ENCODE measurements at places on chromosomes 12 and 14. TPM values are rescaled to one million over a fixed set of nuclear protein-coding genes. Genes with fewer than 3 reads are reported as not detected.

- no peak overlapping the region for H3K27ac ChIP-seq
- DNase-seq, result no peak
- H3K36me3 ChIP-seq, result no peaks in the 10 kb centered on the region
- H3K27me3 ChIP-seq, result no peaks in the 10 kb centered on the region
- no peak overlapping the region for H3K4me3 ChIP-seq
Observed at GRCh38 chr12:74293689-74294131, 243.9 kb upstream of the ATXN7L3B start.

Gene AREL1
- 14.8 TPM for total RNA-seq

DNA sequence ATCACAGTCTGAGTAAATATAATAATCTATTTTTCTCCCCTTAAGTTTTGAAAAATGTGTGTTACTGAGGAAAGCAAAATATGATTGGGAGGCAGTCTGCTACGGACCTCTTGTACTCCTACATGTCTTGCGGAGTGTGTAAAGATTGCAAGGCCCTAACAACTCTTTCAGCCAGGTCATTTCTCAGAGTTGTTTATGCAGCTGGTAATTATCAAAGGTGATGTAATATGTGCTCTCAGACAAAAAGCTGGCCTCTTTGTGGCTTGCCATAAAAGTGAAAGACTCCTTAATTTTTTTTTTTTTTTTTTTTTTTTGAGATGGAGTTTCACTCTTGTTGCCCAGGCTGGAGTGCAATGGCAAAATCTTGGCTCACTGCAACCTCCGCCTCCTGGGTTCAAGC lies 40.5 kb upstream of the MON2 start:
- H3K36me3 ChIP-seq, result no peaks in the 10 kb centered on the region
- no peak overlapping the region for H3K27ac ChIP-seq
- H3K4me1 ChIP-seq, result no peaks in the 10 kb centered on the region
- no peak for DNase-seq
- H3K4me3 ChIP-seq, result no peak overlapping the region

Gene RNASE2
- total RNA-seq, result 0.91 TPM

- no peak for DNase-seq
- H3K4me3 ChIP-seq, result no peak overlapping the region
- H3K27me3 ChIP-seq, result no peaks in the 10 kb centered on the region
- no peaks in the 10 kb centered on the region for H3K4me1 ChIP-seq
- no peak overlapping the region for H3K27ac ChIP-seq
Observed at GRCh38 chr14:30362369-30363218, 196.4 kb upstream of the G2E3 start.

- H3K27ac ChIP-seq, result no peak overlapping the region
- H3K4me3 ChIP-seq, result no peak overlapping the region
- DNase-seq, result no peak
- no peaks in the 10 kb centered on the region for H3K27me3 ChIP-seq
- no peaks in the 10 kb centered on the region for H3K4me1 ChIP-seq
Observed at GRCh38 chr12:25584596-25584995, 31.5 kb upstream of the LMNTD1 start.

DNA sequence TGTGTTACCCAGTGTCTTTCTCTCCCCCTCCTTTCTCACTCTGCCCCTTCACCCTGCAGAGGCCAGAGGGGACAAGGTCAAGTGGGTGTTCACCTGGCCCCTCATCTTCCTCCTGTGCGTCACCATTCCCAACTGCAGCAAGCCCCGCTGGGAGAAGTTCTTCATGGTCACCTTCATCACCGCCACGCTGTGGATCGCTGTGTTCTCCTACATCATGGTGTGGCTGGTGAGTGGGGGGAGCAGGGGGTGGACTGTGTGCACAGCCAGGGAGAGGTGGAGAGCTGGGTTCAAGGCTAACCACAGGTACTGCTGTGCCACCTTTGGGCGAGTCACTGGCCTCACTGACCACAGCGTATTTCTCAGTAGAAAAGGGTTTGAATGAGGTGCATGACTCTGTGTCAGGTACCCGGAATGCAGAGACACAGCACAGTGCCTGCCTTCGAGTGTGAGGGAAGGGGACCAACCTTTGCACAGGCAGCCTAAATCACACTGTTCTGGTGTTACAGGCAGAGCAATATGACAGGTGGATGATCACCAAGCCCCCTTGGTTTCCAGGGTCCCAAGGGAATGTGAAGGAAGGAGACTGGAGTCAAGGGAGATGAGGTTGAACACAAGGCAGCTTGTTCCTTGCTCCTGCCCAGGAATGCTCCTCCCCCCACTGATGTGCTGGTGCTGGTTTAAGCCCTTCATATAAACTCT lies 30.8 kb upstream of the RIN3 start:
- DNase-seq, result no peak
- no peaks in the 10 kb centered on the region for H3K27me3 ChIP-seq
- no peak overlapping the region for H3K4me3 ChIP-seq

DNA sequence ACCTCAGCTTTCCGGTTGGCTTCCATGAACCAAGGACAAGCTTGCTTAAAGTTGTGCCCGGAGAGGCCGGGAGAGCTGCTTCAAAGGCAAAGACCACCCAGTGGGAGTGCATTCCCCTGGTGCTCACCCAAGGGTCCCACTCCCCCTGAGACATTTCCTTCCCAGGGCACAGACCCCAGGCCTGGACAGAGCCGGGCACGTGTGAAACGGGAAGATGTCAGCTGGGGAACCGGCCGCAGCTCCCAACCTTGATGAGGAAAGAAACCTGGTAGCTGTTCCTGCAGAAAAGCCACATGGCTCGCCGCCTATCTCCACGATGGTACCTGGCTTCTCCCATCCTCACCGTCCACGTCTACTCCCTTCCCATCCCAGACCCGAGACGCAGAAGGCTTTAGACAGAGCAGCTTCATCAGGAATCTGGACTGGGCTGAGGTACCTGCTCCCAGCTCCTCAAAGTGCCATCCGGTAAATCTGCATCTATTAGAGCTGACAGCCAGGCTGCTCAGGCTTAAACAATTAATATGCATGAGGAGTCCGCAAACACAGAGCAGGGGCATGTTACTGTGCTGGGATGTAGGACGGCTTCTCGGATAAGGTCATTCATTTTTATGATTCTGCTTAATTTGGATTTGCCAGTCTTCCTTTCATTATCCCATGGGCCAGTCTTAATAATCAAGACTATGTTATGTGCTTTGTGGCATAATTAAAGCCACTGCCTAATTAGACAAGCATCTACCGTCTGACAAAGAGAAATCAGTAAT lies 53.1 kb downstream of the GALNT9 start:
- no peak overlapping the region for H3K4me3 ChIP-seq
- no peaks in the 10 kb centered on the region for H3K36me3 ChIP-seq
- H3K27ac ChIP-seq, result no peak overlapping the region

DNA sequence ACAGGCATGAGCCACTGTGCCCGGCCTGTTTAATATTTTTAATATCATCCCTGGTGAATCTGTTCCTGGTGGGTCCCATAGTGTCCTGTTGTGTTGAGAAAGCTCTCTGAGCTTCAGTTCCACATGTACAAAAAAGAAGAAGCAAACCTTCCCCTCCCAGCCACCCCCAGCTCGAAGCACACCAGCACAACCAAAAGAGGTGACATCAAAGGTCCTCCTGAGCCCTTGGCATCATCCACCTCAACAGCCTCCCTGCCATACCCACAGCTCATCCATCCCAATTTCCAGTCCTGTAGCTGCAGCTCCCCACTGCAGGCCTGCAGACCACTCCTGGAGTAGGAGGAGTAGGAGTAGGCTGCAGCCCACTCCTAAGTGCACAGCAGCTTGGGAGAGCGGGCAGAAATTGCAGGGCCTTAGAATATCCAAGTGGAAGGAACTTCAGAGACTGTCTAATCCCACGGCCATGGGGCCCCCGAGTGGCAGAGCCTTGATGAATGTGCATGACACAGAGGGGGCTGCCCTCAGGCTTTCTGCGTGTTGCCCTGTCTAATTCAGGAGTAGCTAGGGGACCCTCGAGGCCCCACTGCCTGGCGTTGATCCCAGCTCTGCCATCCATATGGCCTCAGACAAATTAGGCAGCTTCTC lies 36.7 kb upstream of the CD9 start:
- no peak overlapping the region for H3K4me3 ChIP-seq
- DNase-seq, result no peak
- no peaks in the 10 kb centered on the region for H3K36me3 ChIP-seq
- H3K27ac ChIP-seq, result no peak overlapping the region
- H3K4me1 ChIP-seq, result no peaks in the 10 kb centered on the region

Gene KRT82
- total RNA-seq, result not detected

GRCh38 chr12:120856980-120857379 lies 47.2 kb downstream of the SPPL3 start:
- H3K4me3 ChIP-seq, result no peak overlapping the region
- no peak for DNase-seq

Gene MYH7
- total RNA-seq, result 0.28 TPM

- H3K36me3 ChIP-seq, result no peaks in the 10 kb centered on the region
- DNase-seq, result peak; percentile 48
- H3K4me3 ChIP-seq, result peak overlapping the region; percentile 75
- no peaks in the 10 kb centered on the region for H3K27me3 ChIP-seq
Observed at GRCh38 chr12:1593174-1594005, 991 bp downstream of the FBXL14 start.

DNA sequence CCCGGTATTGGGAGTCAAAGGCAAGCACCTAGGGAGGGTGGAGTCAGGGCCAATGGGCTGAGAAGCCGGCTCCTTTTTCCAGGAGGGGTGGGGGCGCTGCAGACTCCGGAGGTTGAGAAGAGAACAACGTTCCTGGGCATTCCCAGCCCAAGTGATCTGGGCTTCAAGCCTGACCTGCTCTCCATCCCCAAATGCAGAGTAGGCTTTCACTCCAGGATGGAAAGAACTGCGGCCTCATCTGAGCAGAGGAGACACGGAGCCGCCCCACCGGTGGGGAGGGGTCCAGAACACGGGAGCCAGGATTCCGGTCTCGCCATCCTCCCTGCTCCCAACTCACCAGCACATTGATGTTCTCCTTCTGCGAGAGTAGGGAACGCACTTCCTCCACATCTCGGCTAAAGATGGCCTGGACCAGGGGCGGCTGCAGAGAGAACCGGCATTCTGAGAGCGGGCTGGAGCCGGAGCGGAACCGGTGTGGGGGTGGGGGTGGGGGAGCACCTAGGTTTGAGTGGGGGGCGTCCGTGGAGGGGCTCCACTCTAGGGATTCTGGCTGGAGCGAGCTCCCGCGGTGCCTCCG lies 605 bp downstream of the ANKRD52 start:
- peak overlapping the region; percentile 83 for H3K4me3 ChIP-seq
- H3K36me3 ChIP-seq, result peaks cover 19% of the 10 kb centered on the region
- no peak for DNase-seq
- peak overlapping the region; percentile 90 for H3K27ac ChIP-seq

Gene GNB3
- total RNA-seq, result 2.4 TPM

- no peaks in the 10 kb centered on the region for H3K36me3 ChIP-seq
- DNase-seq, result no peak
- H3K4me1 ChIP-seq, result no peaks in the 10 kb centered on the region
- H3K27ac ChIP-seq, result no peak overlapping the region
Observed at GRCh38 chr12:12456637-12457036, 99.8 kb downstream of the BORCS5 start.

Gene TAS2R7
- total RNA-seq, result not detected

DNA sequence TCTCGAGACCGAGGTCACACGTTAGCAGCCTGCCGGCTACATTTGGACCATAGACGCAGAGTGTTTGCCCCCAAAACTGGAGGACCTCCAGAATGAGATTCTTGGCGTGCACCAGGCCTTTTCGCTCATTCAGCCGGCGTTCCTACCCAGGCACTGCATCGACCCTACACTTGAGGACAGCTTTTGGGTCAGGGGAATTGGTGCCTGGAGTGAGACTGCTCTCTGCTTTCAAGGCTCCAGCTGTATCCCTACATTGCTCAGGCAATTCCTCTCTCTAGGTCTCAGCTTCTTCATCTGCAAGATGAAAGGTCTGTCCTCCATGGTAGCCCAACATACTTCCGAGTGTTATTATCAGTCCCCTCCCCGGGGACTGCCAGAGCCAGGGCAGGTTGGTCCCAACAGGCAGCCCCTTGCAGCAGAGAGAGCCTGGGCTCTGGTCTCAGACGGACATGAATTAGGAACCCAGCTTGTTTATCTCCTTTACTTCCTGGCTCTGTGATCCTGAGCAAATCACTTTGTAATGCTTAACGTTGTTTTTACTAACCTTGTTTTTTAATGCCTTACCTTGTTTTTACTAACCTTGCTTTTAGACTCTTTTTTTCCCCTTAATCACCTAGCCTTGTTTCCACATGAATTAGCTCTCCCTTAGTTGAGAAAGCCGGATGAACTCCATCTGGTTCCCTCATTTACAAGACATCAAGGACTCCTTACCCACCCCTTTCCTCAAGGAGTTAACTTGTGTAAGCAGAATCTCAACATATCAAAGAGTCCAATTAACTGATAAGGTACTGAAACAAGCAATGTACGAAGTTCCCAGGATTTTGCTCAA lies 892 bp downstream of the TCHP start:
- DNase-seq, result no peak
- peak overlapping the region; percentile 80 for H3K4me3 ChIP-seq
- H3K27ac ChIP-seq, result no peak overlapping the region
- no peaks in the 10 kb centered on the region for H3K27me3 ChIP-seq

Gene KITLG
- total RNA-seq, result 23.2 TPM

GRCh38 chr12:98618952-98619351 lies 25.5 kb downstream of the SLC25A3 start:
- no peaks in the 10 kb centered on the region for H3K36me3 ChIP-seq
- H3K27ac ChIP-seq, result no peak overlapping the region
- no peak overlapping the region for H3K4me3 ChIP-seq
- H3K27me3 ChIP-seq, result no peaks in the 10 kb centered on the region

Gene SAMD4A
- 38.5 TPM for total RNA-seq

DNA sequence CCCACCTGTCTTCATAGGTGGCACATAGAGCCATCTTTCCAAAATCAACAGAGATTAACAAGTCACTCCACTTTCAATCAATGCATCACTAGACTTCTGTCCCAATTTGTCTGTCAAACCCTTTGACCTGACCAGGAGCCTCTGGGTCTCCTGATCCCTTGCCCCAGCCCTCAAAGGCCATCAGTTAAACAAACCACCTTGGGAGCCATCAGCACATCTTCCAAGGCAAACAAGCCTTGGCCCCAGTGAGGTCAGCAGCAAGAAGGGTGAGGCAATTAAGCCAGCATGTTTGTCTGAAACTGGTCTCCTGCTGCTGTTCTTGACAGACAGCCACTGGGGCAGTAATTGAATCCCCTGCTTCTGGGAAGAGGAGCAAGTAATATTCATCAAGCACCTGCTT lies 742.8 kb upstream of the TBX3 start:
- no peaks in the 10 kb centered on the region for H3K27me3 ChIP-seq
- no peaks in the 10 kb centered on the region for H3K36me3 ChIP-seq
- no peak for DNase-seq
- no peaks in the 10 kb centered on the region for H3K4me1 ChIP-seq
- H3K27ac ChIP-seq, result no peak overlapping the region

GRCh38 chr12:55642267-55642666 lies 5.6 kb downstream of the OR10P1 start:
- H3K36me3 ChIP-seq, result no peaks in the 10 kb centered on the region
- H3K4me3 ChIP-seq, result no peak overlapping the region
- H3K27ac ChIP-seq, result no peak overlapping the region
- no peaks in the 10 kb centered on the region for H3K27me3 ChIP-seq
- DNase-seq, result no peak
- no peaks in the 10 kb centered on the region for H3K4me1 ChIP-seq

DNA sequence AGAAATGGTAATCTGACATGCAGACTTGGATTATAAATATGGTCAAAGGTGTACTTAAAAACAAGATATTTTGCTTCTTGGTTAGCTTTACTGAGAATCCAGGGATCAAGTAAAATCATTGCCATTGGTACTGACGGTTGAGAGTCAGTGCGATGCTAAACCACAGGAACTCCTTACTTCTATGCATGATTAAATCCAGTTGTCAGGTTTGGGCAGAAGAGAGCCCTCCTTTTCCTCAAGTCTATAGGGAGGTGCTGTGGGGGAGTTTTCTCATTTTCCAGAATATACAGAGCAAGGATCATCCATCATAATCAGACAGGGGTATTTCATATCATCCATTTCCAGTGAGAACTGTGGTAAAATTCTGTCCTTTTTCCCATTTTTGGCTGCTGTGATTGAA lies 839.1 kb downstream of the NRXN3 start:
- H3K4me1 ChIP-seq, result no peaks in the 10 kb centered on the region
- H3K4me3 ChIP-seq, result no peak overlapping the region
- H3K27me3 ChIP-seq, result no peaks in the 10 kb centered on the region
- no peak overlapping the region for H3K27ac ChIP-seq
- H3K36me3 ChIP-seq, result no peaks in the 10 kb centered on the region
